ENCODE measurements at places on chromosomes 12 and 14. TPM values are rescaled to one million over a fixed set of nuclear protein-coding genes. Genes with fewer than 3 reads are reported as not detected.

The ADAMTS20 gene
- total RNA-seq = not detected

The KRT74 gene
- not detected for total RNA-seq

The TMEM229B gene
- total RNA-seq = 0.07 TPM

The SIX4 gene
- 62.6 TPM for total RNA-seq

The CLEC9A gene
- total RNA-seq = not detected

The ZNF891 gene
- 0.19 TPM for total RNA-seq

The KCNK13 gene
- total RNA-seq = not detected

The VRTN gene
- not detected for total RNA-seq

The TRPV4 gene
- total RNA-seq = not detected

The ASCL1 gene
- not detected for total RNA-seq

The KRT6C gene
- total RNA-seq = not detected

The KLRC3 gene
- total RNA-seq = not detected

The PRIMA1 gene
- 0.09 TPM for total RNA-seq

The IFT81 gene
- total RNA-seq = 4.5 TPM

The CLECL1 gene
- not detected for total RNA-seq

The SMIM41 gene
- not detected for total RNA-seq

The ACSM4 gene
- not detected for total RNA-seq

The SNW1 gene
- 59.5 TPM for total RNA-seq

The IKZF4 gene
- total RNA-seq = 4.0 TPM

The DHH gene
- not detected for total RNA-seq

The ACOT6 gene
- not detected for total RNA-seq

The SIVA1 gene
- total RNA-seq = 228 TPM

The SERPINA12 gene
- total RNA-seq = not detected

The POLE2 gene
- 3.6 TPM for total RNA-seq

The LRRC23 gene
- 9.7 TPM for total RNA-seq

The PTCSC3 gene
- total RNA-seq = not detected

Measured in gastrocnemius medialis (tissue), 4 donors.